ENCODE measurements at places on chromosomes 1 and 21.

- no peak for DNase-seq
Measured at GRCh38 chr21:42839271-42840231, 39.8 kb downstream of the WDR4 start.

- no peak for DNase-seq
Measured at GRCh38 chr1:201336711-201337450, 40.6 kb downstream of the TNNT2 start.

GRCh38 chr1:232968391-232968790 is 18.0 kb downstream of the NTPCR start:
- DNase-seq = no peak

DNA sequence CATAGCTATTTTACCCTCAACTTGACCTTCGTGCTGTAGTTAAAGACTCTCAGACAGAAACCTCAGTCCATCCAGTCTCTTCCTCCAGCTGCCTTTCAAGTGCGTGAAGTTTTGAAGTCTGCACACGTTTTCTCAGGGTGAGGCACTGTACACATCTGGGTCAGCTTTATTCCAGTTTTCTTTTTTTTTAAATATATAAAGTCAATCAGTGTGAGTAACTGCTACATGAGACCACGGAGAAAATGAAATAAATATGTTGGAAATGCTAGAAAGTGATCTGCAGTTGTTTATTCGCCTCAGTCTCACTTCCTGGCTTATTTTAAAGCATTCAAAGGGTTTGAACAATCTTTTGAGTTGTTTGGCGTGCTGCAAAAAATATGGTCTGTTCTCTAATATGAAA is 135.7 kb downstream of the ROR1 start:
- DNase-seq = no peak

DNA sequence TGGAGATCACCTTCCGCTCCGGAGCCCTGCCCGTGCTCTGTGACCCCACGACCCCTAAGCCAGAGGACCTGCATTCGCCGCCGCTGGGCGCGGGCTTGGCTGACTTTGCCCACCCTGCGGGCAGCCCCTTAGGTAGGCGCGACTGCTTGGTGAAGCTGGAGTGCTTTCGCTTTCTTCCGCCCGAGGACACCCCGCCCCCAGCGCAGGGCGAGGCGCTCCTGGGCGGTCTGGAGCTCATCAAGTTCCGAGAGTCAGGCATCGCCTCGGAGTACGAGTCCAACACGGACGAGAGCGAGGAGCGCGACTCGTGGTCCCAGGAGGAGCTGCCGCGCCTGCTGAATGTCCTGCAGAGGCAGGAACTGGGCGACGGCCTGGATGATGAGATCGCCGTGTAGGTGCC is 9.6 kb downstream of the SPATA46 start:
- no peak for DNase-seq

GRCh38 chr1:202411422-202411821 is 62.9 kb downstream of the PPP1R12B start:
- no peak for DNase-seq

GRCh38 chr1:150968491-150968890 is 6.1 kb downstream of the CERS2 start:
- no peak for DNase-seq

DNA sequence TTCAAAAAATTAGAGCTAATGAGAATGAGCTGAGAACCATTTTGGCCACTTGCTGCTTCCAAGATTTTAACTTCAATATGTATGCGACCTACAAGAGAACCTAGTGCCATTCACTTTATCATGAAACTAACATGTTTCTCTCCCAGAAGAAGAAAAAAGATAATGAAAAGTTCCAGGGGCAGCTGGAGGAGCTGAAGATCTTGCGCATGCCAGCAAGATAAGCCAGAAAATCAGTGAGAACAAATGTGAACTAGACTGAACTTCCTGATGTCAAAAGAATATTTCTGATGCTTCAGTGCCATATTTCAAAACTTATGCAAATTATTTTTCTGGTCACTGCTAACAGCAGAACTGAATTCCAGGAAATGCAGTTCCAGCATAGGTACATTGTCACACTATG is 1265.1 kb downstream of the BRINP3 start:
- no peak for DNase-seq

DNA sequence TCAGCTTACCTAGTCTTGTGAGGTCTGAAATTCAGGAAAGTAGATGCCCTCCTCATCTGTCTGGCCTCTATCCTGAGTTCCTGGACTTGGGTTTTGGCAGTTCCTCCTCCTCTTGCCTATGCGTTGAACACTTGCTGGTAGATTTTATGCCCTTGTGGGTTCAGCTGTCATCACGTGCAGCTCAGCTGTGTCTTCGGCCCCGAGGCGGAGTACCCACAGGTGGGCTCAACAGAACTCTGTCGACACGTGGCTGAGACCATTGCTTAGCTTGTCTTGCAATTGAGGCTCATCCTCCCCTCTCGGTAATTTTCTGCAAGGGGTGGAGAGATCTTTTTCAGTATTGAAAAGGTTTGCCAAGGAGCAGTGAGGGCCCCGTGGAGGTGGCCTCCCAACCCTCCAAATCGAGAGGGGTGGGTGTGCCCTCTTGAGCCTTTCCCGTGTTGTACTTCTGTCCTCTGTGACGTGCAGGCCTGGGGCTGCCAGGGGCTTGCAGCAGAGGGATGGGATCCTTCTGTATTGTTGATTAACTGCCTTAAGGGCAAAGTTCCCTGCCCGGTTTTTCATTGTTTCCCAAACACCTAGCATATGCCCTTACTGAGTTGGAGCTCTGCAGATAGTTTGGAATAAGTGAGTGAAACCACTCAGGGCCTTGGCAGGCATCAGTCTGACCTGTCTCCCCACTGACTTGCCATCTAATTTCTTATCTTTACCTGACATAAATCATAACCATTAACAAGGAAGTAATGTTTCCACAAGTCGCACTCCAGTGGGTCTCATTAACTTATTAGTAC is 2.9 kb downstream of the CENPS start:
- no peak for DNase-seq

DNA sequence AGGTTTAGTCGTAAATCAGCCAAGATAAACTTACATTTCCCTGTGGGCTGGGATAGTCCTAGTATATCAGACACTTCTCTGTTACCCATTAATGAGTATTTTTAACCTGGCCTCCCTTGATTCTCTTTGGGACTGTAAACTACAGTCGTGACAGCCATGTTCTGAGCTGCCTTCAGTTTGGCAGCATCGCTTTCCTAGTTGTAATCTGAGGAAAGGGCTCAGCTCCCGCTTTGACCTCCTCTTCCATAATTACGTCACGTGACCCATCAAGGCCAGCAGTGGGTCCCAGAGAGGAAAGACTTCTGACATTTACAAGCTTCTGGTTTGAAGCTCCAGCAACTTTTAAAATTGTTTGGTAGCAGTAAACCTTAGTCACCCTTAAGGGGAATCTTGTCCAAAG is 34.6 kb upstream of the MTR start:
- no peak for DNase-seq

GRCh38 chr1:89277725-89278124 is 5.1 kb upstream of the GBP5 start:
- DNase-seq = peak; percentile 52

DNA sequence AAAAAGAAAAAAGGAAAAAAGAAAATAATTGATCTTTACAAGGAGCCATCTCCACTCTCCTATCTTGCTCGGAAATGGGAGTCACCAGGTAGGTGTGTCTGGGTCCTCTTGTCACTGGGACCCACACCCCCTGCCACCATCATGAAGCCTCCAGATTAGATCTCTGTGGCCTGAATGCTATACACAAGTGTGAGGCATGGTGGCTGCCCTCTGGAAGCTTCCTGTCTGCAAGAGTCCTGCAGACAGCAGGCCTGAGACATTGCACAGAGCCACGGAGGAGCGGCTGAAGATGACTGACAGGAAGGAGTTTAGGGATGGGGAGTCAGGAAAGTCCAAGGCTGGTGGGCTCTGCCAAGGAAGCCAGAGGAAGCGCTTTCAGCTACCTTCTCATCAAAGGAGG is 16.2 kb downstream of the CDK18 start:
- DNase-seq = no peak

- DNase-seq = no peak
Measured at GRCh38 chr1:119449971-119450370, 35.0 kb downstream of the HSD3B2 start.

GRCh38 chr1:1116701-1117468 is 996 bp upstream of the C1orf159 start:
- peak; percentile 35 for DNase-seq

GRCh38 chr1:92404661-92405060 is 82.1 kb downstream of the GFI1 start:
- DNase-seq = no peak

- DNase-seq = no peak
Measured at GRCh38 chr21:19268686-19269085, 865.1 kb upstream of the TMPRSS15 start.

- DNase-seq = no peak
Measured at GRCh38 chr1:70616946-70617345, 205.9 kb downstream of the CTH start.

DNA sequence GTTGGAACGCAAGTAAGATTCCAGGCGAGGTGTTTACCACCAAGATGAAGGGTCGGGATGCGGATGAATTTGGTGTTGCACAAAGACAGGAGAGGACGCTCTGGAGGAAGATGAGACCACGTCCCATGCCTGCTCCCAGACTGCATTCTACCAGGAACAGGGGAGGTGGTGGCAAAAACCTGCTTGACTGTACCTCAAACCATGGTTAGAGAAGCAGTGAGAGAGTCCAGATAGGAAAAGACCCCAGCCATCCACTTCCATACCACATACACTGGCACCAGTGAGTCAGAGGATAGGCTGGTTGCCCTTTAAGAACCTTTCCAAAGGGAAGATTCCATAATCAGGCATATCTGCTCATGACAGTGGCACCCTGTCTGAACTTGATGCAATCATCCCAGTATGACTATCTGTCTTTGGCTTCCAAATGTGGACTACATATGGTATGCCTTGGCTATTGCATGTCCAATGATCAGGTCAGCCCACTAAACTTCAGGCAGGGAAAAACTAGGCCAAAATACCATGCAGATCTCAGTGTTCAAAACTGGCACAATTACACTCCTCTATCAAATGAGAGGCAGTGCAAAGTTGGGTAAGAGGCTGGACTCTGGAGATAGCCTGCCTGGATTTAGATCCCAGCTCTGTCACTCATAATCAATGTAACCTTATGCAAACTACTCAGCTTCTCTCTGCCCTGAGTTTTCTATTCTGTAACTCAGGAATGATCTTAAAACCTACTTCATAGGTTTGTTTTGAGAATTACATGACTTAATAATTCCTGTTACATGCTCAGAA is 20.6 kb downstream of the NPR1 start:
- DNase-seq = no peak

- DNase-seq = no peak
Measured at GRCh38 chr1:228339059-228339704, 67.5 kb downstream of the TRIM11 start.

DNA sequence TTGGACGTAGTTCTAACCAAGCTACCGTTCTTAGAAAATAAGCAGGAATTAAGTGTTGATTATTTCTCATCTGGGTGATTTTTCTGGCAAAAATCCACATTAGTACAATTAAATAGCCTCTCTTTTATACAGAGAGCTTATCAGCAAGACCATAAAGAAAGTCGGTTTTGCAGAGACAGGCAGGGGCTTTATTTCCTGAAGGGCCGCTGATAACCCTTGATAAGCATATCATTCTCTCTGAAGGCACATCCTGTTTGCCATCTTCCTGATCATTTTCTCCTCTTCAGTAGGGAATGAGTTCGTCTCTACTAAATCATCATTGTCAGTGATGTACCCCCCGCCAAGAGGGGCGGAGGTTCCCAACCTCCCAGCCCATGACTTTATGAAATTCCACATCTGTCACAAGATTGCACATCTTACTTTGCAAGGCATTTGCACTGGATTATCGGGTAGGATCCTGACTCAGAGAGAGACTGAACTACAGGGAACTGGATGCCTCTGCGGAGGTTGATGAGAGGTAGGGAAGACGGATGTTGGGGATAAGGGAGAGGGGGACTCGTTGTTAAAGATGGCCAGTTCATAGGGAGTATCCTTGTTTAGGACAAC is 115.7 kb downstream of the KCNJ6 start:
- DNase-seq = no peak

- DNase-seq = no peak
Measured at GRCh38 chr1:4702932-4703331, 48.5 kb downstream of the AJAP1 start.

DNA sequence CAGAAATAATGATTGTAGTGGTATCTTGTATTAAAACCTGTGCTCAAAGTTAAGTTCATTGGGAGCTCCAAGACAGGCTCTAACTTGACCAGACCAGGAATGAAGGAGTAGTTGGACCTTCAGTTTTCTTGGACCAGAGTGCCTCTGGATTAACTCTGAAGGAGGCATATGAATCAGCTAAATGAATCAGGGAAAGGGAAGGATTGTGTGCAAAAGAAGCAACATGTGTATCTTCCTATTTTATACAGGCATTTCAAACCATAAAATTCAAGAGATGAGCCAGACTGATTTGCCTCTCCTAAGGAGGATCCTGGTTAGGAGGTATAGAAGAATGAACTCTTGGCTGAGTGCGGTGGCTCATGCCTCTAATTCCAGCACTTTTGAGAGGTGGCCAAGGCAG is 71.4 kb downstream of the CC2D1B start:
- no peak for DNase-seq

DNA sequence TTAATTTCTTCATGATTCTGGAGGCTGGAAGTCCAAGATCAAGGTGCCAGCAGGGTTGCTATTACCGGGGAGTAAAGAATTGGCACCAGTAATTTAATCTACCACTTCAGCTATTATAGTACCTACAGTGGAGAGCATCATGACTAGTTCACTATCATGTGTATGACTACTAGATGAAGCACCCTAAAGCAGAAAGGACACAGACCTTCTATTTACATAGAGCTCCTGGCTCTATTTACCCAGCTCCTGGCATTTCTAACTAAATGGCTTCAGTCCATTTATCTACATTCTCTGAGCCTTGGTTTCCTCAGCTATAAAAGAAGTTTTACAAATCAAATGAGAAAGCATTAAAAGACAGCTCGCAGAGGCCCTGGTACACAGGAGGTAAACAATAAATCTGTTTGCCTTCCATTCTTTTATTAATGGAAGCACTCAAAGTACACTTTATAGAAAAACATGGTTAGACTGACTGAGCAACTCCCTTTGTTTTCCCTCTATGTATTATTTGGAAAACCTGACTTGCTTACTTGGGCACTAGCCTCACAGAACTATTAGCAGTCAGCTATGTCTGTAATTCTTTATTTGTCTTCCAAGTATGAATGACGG is 203.0 kb downstream of the SLC35F3 start:
- DNase-seq = no peak

DNA sequence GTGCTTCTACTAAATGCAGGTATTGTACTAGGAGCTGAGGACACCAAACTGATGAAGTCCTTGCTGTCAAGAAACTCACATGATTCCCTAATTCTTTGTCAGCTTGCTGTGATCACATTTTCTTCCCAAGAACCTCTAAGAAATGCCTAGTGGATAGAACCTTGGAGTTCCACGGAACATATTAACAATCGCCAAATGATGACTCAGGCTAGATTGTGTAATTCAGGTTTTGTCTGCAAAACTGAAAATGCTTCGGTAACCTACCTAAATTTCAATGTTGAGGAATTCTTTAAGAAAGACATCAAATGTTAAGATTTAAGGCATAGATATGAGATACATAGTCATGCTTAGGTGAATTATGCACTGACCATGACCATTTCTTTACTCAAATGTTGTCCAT is 1.7 kb upstream of the GADD45A start:
- DNase-seq = no peak

Measured in CD4-positive, alpha-beta T cell (primary cell).